Pancreas (tissue), 10 donors: ENCODE measurements at places on chromosomes 3 and 15. TPM values are rescaled to one million over a fixed set of nuclear protein-coding genes. Genes with fewer than 3 reads are reported as not detected.

ADAMTS17 gene
- 14.1 TPM for total RNA-seq

RASL12 gene
- total RNA-seq: 4.2 TPM

CTXN2 gene
- 0.09 TPM for total RNA-seq

ATP8B4 gene
- total RNA-seq: 5.3 TPM

CPNE9 gene
- total RNA-seq: 0.19 TPM

TRIM71 gene
- 0.03 TPM for total RNA-seq

HTR3E gene
- total RNA-seq: not detected

SYNPR gene
- not detected for total RNA-seq

EIF1B gene
- total RNA-seq: 20.5 TPM

C15orf61 gene
- 5.2 TPM for total RNA-seq

SCAANT1 gene
- total RNA-seq: not detected

GXYLT2 gene
- 6.4 TPM for total RNA-seq

NR1D2 gene
- 12.9 TPM for total RNA-seq

GOLGA8H gene
- 1.1 TPM for total RNA-seq
